ENCODE measurements at places on chromosomes 6 and 20. TPM values are rescaled to one million over a fixed set of nuclear protein-coding genes. Genes with fewer than 3 reads are reported as not detected.

OLIG3 gene
- not detected for total RNA-seq

DNA sequence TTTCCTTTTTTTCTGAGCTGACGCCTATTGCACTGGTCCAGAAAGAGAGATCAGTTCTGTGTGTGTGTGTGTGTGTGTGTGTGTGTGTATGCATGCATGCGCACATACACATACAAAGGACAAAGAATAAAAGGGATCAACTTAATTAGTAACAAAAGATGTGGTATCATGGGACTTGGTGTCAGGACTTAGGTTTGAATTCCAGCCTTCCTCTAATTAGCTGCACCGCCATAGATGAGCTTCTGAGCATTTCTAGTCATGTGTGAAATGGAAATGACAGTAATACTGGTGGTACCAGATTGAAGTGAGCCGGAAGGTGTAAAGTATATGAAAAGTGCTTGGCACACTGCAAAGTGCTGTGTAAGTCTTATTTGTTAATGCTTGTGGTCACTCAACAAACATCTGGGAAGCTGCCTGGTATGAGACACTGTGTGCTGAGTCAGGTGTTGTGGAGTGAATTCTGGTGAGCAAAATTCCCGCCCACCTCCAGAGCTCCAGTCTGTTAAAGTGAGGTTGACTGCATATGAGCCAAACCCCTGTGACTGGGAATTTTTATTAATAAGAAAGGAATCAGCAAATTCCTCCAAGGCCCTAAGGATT, 12.4 kb downstream of the DAAM2 start:
- no peak for DNase-seq
- peak overlapping the region; percentile 20 for H3K27ac ChIP-seq
- H3K4me3 ChIP-seq, result no peak overlapping the region
- no peaks in the 10 kb centered on the region for H3K36me3 ChIP-seq

DNA sequence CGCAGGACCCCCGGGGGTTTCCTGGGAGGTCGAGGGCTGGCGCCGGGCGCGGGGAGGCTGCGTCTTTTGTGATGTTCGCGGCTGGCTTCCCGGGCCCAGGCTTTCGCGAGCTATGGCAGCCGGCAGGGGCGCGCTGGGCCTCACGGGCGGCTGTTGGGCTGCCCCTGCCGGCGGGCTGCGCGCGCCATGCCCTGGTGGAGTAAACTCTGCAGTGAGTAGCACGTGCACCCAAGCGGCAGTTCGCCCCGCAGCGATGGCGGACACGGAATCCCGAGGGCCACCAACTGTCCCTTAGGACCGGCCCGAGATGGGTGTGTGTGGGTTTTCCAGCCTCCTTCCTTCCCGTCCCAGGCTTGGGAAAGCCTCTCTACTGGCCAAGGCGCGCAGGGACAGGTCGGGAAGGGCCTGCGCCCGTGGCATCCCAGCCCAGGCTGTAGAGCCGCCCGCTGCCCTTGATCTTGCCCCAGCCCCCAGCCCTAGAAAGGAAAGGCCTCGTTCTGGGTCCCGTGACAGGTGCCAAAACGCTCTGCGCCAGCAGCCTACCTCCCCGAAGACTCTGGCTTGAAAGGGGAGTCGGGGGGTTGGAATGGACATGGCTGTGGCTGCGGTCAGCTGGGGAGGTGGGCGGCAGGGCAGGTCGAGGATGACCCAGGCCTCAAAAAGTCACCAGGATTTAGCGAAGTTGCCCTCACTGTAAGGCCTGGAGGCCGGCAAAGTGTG, 49.7 kb downstream of the ZBTB2 start:
- no peak overlapping the region for H3K27ac ChIP-seq
- H3K27me3 ChIP-seq, result no peaks in the 10 kb centered on the region
- no peak overlapping the region for H3K4me3 ChIP-seq

GRCh38 chr6:100763617-100764241, 117.4 kb downstream of the ASCC3 start:
- H3K27ac ChIP-seq, result no peak overlapping the region
- H3K36me3 ChIP-seq, result peaks cover 94% of the 10 kb centered on the region
